ENCODE measurements at places on chromosomes 5 and 9. TPM values are rescaled to one million over a fixed set of nuclear protein-coding genes. Genes with fewer than 3 reads are reported as not detected.
A peak's percentile ranks its signal among the peaks of the same experiment; 100 is the strongest.

GRCh38 chr9:109002141-109002540 lies 11.2 kb downstream of the CTNNAL1 start:
- H3K36me3 ChIP-seq: peaks cover 45% of the 10 kb centered on the region
- peaks cover 18% of the 10 kb centered on the region for H3K4me1 ChIP-seq
- peak overlapping the region; percentile 52 for H3K27ac ChIP-seq
- no peaks in the 10 kb centered on the region for H3K27me3 ChIP-seq

- H3K4me3 ChIP-seq: no peak overlapping the region
- no peak overlapping the region for H3K27ac ChIP-seq
- peaks cover 17% of the 10 kb centered on the region for H3K4me1 ChIP-seq
- no peak for DNase-seq
- no peaks in the 10 kb centered on the region for H3K27me3 ChIP-seq
Observed at GRCh38 chr5:60297658-60298057, 402.3 kb downstream of the DEPDC1B start.

DNA sequence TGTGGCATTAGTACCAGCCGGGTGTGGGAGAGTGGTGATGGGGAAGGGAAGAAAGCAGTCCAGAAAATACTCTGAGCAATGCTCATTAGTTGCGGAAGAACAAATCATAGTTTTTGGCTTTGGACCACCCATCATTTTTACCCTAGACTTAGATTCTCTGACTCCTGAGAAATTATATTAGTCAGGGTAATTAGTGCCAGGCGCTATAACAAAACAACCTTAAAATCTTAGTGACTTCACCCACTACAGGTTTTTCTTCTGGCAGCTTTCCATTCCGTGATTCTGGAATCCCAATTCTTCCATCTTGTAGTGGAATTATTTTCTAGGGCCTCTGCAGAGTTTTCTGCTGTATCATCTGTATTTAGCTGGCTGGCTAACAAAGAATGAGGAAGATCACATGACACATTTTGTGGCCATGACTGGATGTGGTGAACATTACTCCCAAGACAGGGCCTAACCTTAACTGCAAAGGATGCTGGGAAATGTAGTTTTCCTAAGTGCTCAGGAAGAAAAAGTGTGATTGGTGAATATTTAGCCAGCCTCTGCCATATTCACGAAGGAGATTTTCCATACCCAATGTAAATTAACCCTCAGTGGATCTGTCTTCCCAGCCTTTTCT lies 373.0 kb upstream of the MEF2C start:
- no peak for DNase-seq
- no peaks in the 10 kb centered on the region for H3K36me3 ChIP-seq
- H3K27me3 ChIP-seq: no peaks in the 10 kb centered on the region
- H3K4me1 ChIP-seq: peaks cover 13% of the 10 kb centered on the region
- no peak overlapping the region for H3K27ac ChIP-seq

GRCh38 chr5:148455185-148455584 lies 71.4 kb downstream of the FBXO38 start:
- H3K27ac ChIP-seq: no peak overlapping the region
- no peak for DNase-seq
- H3K4me3 ChIP-seq: no peak overlapping the region
- H3K27me3 ChIP-seq: peaks cover 18% of the 10 kb centered on the region
- no peaks in the 10 kb centered on the region for H3K36me3 ChIP-seq

DNA sequence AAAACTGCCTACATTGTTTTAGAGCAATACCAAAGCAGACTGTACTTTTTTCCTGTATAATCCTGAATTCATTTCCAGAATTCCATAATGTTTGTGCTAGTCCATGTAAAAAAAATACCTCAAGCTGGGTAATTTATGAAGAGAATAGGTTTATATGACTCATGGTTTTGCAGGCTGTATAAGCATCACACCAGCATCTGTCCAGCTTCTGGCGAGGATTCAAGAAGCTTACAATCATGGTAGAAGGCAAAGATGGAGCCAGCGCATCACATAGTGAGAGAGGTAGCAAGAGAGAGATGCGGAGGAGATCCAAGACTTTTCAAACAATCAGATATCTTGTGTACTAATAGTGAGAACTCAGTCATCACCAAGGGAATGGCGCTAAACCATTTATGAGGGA lies 280.3 kb upstream of the CDH9 start:
- no peak overlapping the region for H3K27ac ChIP-seq
- DNase-seq: no peak
- no peaks in the 10 kb centered on the region for H3K27me3 ChIP-seq
- H3K4me1 ChIP-seq: peaks cover 3% of the 10 kb centered on the region
- no peak overlapping the region for H3K4me3 ChIP-seq

DNA sequence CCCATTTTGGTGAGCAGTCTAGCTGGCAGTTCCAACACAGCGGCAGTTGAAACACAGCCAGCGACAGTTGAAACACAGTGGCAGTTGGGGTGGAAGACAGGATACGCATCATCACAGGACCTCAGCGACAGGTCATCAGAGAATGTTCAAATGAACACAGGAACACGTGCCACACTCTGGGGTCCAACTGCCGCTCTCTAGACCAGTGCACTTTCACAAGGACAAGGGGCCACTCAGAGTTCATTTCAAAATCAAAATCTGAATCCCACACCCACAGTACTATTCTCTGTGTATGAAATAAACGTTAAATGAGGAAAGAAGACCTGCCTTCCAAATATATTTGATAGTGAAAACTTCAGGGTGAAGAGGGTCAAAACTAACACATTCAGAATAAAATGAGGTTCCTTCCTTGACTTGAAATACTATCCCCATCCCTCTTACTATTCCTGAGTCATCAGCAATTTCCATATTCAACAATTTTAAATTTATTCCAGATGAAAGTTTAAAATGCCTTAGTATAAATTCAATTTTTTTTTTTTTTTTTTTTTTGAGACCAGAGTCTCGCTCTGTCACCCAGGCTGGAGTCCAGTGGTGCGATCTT lies 53.0 kb upstream of the SIMC1 start:
- H3K4me3 ChIP-seq: no peak overlapping the region
- no peaks in the 10 kb centered on the region for H3K4me1 ChIP-seq
- H3K36me3 ChIP-seq: no peaks in the 10 kb centered on the region
- DNase-seq: no peak
- H3K27me3 ChIP-seq: peaks cover 35% of the 10 kb centered on the region

DNA sequence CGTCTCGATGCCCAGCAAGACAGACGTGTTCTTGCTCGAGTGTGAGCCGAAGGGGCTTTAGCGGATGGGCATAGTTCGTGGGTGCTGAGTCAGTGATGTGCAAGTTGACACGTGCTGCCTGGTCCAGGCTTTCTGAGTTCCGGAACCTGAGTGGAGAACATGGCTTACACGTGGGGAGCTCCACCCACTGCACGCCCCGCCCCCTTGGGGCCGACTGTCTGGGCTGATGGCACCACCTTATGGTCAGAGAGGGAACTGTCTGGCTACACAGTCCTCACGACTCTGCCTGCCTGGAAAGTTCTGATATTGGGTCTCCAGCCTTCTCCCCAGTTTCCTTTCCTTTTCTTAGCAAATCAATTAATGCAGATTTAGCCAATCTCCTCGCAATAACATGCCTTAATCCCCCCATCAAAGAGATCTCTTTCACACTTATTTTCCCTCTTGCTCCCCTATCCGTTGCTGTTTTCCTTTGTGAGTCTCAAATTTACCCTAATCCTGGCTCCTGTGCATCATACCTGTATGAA lies 3.8 kb upstream of the STC2 start:
- peak overlapping the region; percentile 54 for H3K4me3 ChIP-seq
- no peaks in the 10 kb centered on the region for H3K36me3 ChIP-seq
- peak overlapping the region; percentile 22 for H3K27ac ChIP-seq
- H3K27me3 ChIP-seq: peaks cover 67% of the 10 kb centered on the region
- peaks cover 34% of the 10 kb centered on the region for H3K4me1 ChIP-seq
- DNase-seq: peak; percentile 82

DNA sequence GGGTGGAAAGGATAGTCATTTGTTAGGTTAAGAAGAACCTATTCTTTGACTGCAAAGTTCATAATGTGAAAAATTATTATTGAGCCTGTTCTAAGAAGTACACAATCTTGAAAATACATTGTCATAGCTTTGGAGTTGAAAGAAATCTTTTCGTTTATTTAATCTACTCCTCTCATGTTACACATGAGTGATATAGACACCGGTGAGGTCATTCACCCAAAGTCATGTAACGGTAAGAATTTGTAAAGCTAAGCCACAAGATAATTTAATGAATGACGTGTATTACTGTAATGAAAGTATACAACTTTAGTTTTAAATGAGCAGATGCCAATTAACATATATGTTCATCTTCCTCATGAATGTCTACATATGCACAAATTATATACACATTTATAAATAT lies 284.1 kb upstream of the PDE4D start:
- no peaks in the 10 kb centered on the region for H3K4me1 ChIP-seq
- no peaks in the 10 kb centered on the region for H3K36me3 ChIP-seq
- H3K27ac ChIP-seq: no peak overlapping the region
- no peaks in the 10 kb centered on the region for H3K27me3 ChIP-seq

DNA sequence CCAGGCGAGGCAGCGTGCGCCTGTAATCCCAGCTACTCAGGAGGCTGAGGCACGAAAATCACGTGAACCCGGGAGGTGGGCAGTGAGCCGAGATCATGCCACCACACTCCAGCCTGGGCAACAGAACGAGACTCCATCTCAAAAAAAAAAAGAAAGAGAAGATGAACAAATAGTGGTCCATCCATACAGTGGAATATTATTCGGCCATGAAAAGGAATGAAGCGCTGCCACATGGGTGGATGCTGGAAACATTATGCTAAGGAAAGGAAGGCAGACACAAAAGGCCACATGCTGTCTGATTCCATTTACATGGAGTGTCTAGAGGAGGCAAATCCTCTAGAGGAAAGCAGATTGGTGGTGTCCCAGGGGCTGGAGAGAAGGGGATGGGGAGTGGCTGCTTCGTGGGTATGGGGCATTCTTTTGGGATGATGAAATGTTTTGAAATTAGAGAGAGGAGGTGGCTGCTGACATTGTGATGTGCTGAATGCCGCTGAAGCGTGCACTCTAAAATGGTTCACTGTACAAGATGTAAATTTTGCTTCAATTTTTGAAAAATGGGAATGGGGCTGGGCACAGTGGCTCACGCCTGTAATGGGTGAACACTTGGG lies 17.0 kb downstream of the PLPP7 start:
- no peak for DNase-seq
- no peaks in the 10 kb centered on the region for H3K27me3 ChIP-seq
- H3K4me3 ChIP-seq: no peak overlapping the region
- H3K36me3 ChIP-seq: no peaks in the 10 kb centered on the region
- H3K27ac ChIP-seq: no peak overlapping the region

DNA sequence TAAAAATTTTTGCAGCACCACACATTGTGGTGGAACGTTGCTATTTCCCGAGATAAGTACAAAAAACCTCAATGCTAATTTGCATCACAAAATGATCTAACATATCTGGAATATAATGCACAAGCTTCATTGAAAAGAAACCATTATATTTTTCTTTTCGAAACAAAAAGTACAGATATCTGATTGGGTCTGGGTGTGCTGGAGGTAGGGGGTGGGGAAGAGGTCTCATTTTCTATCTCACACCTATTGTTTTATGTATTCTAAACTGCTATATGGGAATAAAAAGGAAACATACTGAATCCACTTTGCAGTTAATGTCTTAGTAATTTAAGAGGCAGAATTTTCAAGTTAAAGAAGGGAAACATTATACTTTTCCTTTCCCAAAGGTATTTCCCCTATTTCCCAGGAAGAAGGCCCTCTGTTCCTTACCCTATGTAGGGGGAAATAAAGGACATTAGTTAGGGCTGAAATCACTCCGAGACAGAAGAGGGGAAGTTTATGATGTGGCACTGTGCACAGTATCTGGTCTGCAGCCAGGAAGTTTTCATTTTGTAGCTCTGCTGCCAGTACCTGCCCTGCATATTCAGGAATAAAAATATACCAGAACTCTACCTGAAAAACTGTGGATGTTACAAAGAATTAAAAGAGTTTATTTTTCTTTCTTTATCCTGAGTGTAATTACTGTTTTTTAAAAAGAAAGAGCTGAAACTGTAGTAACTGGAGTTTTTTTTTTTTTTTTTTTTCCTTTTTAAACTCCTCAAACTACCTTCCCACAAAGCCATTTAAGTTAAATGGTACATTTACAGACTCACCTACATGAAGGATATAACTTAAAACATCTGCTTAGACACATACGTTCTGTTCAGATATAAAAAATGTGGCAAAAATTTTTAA lies 7.4 kb downstream of the MEF2C start:
- no peak for DNase-seq
- H3K27me3 ChIP-seq: no peaks in the 10 kb centered on the region
- no peaks in the 10 kb centered on the region for H3K36me3 ChIP-seq
- no peak overlapping the region for H3K4me3 ChIP-seq
- H3K27ac ChIP-seq: no peak overlapping the region

DNA sequence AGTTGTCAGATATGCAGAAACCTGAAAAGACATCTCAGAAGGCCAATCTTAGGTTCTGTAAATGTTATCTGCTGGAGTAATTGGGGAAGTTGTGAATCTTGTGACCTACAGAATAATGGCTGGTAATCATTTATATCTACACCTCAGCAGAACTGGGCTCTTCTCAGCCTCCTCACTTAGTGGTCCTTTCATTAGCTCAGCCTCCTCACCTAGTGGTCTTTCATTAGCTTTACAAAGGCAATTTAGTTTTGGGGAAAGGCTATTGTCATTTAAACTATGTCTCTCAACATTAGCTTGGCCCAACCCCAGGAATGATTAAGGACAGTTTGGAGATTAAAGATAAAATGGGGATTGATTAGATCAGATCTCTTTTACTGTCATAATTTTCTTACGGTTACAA lies 284.2 kb upstream of the SGCD start:
- no peak for DNase-seq
- H3K4me1 ChIP-seq: peaks cover 5% of the 10 kb centered on the region
- H3K27me3 ChIP-seq: peaks cover 15% of the 10 kb centered on the region

GRCh38 chr9:133761641-133762248 lies 23.6 kb upstream of the SARDH start:
- no peak overlapping the region for H3K27ac ChIP-seq
- peaks cover 38% of the 10 kb centered on the region for H3K36me3 ChIP-seq
- no peak for DNase-seq
- peaks cover 9% of the 10 kb centered on the region for H3K4me1 ChIP-seq
- H3K27me3 ChIP-seq: no peaks in the 10 kb centered on the region

DNA sequence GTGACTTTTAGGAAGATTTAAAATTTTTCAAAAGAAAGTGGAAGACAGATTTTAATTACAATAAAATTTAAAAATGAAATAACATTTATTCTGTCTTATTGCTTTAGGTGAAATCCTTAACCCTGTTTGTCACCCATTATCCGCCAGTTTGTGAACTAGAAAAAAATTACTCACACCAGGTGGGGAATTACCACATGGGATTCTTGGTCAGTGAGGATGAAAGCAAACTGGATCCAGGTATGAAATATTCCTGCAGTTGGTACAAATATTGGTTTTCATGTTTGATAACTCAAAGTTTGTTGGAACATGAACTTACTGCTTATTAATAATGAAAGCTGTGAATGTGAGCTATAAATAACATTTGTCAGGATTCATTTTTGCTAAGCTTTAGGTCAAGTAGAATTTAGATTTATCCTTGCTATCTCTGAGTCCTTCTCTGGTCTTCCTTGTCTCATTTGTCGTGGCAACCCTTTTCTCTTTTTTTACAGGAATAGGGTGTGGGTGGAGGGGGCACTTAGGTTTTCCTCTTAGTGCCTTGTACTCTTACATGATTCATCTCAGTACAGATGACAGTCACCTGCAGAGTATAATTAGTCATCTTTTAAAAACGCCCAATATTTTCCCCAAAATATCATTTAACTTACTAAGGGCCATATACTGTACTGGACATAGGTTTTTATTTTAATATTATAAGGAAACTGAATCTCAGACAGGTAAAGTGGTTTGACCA lies 95.3 kb upstream of the RASGRF2 start:
- DNase-seq: no peak
- peaks cover 8% of the 10 kb centered on the region for H3K4me1 ChIP-seq
- no peak overlapping the region for H3K27ac ChIP-seq
- H3K36me3 ChIP-seq: peaks cover 7% of the 10 kb centered on the region
- H3K4me3 ChIP-seq: no peak overlapping the region

CCNO gene
- not detected for total RNA-seq

UNC5A gene
- total RNA-seq: 0.70 TPM

GTF3C4 gene
- 41.9 TPM for total RNA-seq

CDH6 gene
- 233 TPM for total RNA-seq

CSF2 gene
- not detected for total RNA-seq

SVEP1 gene
- 1.5 TPM for total RNA-seq

SOHLH1 gene
- not detected for total RNA-seq
